ENCODE measurements at places on chromosomes 2 and 18. TPM values are rescaled to one million over a fixed set of nuclear protein-coding genes. Genes with fewer than 3 reads are reported as not detected.

Gene TMEM169
- 0.40 TPM for total RNA-seq

Gene SH3BP4
- total RNA-seq, result 16.6 TPM

Gene ERICH2
- total RNA-seq, result not detected

Gene ASTL
- total RNA-seq, result not detected

Gene TEX44
- not detected for total RNA-seq

Gene RHBDD1
- 16.4 TPM for total RNA-seq

Gene MYO7B
- 0.06 TPM for total RNA-seq

Gene FOSL2
- 25.6 TPM for total RNA-seq

Gene LIPG
- total RNA-seq, result 0.40 TPM

Gene CCDC102B
- total RNA-seq, result 47.6 TPM

Gene PUS10
- 6.5 TPM for total RNA-seq

Gene SLC19A3
- 0.40 TPM for total RNA-seq

Gene SDC1
- total RNA-seq, result 5.3 TPM

Gene BOLL
- not detected for total RNA-seq

Gene PTPRN
- 0.25 TPM for total RNA-seq

Gene ENOSF1
- 49.7 TPM for total RNA-seq

Gene LONRF2
- total RNA-seq, result 0.13 TPM

Gene ASB18
- total RNA-seq, result not detected

Gene MAP3K19
- not detected for total RNA-seq

Gene RAB31
- total RNA-seq, result 73.6 TPM

Gene ACOXL
- total RNA-seq, result not detected

Gene DGKD
- 8.1 TPM for total RNA-seq

Gene TYMS
- total RNA-seq, result 26.3 TPM

Gene CD8B2
- total RNA-seq, result not detected

Gene CDH19
- total RNA-seq, result 1.7 TPM

Measured in aortic smooth muscle cell (primary cell).